Stomach (tissue), 19 donors: ENCODE measurements at places on chromosomes 13 and 19.
A peak's percentile ranks its signal among the peaks of the same experiment; 100 is the strongest.

GRCh38 chr13:102033857-102034331 lies 368.0 kb downstream of the FGF14 start:
- H3K27ac ChIP-seq, result no peak overlapping the region
- no peaks in the 10 kb centered on the region for H3K36me3 ChIP-seq

GRCh38 chr19:47269596-47269995 lies 5.1 kb upstream of the INAFM1 start:
- no peaks in the 10 kb centered on the region for H3K27me3 ChIP-seq
- DNase-seq, result no peak
- H3K4me1 ChIP-seq, result peaks cover 16% of the 10 kb centered on the region
- H3K27ac ChIP-seq, result no peak overlapping the region
- peaks cover 75% of the 10 kb centered on the region for H3K36me3 ChIP-seq
- no peak overlapping the region for H3K4me3 ChIP-seq

- H3K27ac ChIP-seq, result no peak overlapping the region
- H3K27me3 ChIP-seq, result no peaks in the 10 kb centered on the region
These were observed 40.7 kb downstream of the PSG11 start for GRCh38 chr19:42985588-42985987.

GRCh38 chr13:43023289-43023963 lies at the start of gene DNAJC15:
DNAJC15 (plus strand) TSS chr13:43023586; CDS start chr13:43023627, 41 bp downstream.
- H3K36me3 ChIP-seq, result peaks cover 9% of the 10 kb centered on the region
- peak within 1 kb of the TSS; percentile 71 for H3K4me3 ChIP-seq
- H3K4me1 ChIP-seq, result peaks cover 43% of the 10 kb centered on the region
- H3K27me3 ChIP-seq, result no peaks in the 10 kb centered on the region
- peak within 1 kb of the TSS; percentile 93 for H3K27ac ChIP-seq

- peaks cover 30% of the 10 kb centered on the region for H3K4me1 ChIP-seq
- no peak overlapping the region for H3K27ac ChIP-seq
- peak overlapping the region; percentile 60 for H3K4me3 ChIP-seq
- no peaks in the 10 kb centered on the region for H3K27me3 ChIP-seq
- no peak for DNase-seq
- peaks cover 10% of the 10 kb centered on the region for H3K36me3 ChIP-seq
These were observed 1.9 kb downstream of the ZNF628 start for GRCh38 chr19:55478364-55478763.

DNA sequence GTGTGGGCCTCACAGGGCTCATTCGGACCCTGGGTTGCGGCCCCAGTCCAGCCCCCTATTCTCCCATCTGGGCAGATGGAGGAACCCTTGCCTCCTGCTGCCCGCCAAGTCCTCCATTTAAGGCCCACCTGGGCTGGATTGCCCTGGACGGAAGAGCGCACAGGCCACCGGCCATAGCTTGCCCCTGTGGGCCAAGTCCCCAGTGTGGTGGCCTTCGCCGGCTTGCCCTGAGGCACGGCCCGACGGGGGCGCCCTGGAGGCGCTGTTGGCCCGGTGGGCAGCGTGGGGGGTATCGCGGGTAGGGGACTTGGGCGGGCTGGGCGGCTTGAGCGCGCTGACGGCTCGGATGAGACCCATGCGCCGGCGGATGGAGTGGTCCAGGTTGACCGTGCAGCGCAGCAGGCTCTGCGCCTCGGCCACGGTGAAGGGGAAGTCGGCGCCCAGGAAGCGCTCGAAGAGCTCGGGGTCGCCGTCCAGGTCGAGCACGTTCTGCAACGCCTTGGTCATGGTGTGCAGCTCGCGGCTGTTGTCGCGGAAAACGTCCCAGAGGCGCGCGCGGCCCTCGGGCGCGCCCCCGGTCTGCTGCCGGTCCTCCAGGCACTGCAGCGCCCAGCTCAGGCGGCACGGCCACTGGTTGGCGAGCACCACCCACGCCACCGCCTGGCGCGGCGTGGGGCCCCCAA lies 8.8 kb downstream of the NKPD1 start:
- no peak overlapping the region for H3K27ac ChIP-seq
- DNase-seq, result no peak
- H3K4me3 ChIP-seq, result peak overlapping the region; percentile 45
- peaks cover 6% of the 10 kb centered on the region for H3K36me3 ChIP-seq
- peaks cover 56% of the 10 kb centered on the region for H3K27me3 ChIP-seq

DNA sequence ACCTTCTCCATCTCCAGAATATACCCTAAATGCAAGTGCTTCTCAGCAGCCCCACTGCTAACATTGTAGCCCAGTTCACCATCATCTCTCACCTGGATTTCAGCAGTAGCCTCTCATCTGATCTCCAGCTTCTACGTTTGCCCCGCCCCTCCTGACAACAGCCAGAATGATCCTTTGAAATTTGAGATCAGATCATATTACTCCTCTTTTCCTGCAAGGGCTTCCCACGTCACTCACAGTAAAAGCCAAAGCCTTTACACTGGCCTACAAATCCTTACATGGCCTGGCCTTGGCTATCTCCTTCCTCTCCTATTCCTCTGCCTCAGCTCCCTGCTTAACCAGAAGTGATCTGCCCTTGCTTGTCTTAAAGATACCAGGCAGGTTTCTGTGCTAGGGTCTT lies 94.3 kb upstream of the NBEA start:
- no peak overlapping the region for H3K27ac ChIP-seq
- no peak overlapping the region for H3K4me3 ChIP-seq
- no peaks in the 10 kb centered on the region for H3K36me3 ChIP-seq
- H3K4me1 ChIP-seq, result no peaks in the 10 kb centered on the region

- H3K4me3 ChIP-seq, result no peak overlapping the region
- H3K36me3 ChIP-seq, result no peaks in the 10 kb centered on the region
- no peaks in the 10 kb centered on the region for H3K27me3 ChIP-seq
- peaks cover 15% of the 10 kb centered on the region for H3K4me1 ChIP-seq
- peak overlapping the region; percentile 47 for H3K27ac ChIP-seq
These were observed 56.4 kb downstream of the NUFIP1 start for GRCh38 chr13:44932850-44933251.

DNA sequence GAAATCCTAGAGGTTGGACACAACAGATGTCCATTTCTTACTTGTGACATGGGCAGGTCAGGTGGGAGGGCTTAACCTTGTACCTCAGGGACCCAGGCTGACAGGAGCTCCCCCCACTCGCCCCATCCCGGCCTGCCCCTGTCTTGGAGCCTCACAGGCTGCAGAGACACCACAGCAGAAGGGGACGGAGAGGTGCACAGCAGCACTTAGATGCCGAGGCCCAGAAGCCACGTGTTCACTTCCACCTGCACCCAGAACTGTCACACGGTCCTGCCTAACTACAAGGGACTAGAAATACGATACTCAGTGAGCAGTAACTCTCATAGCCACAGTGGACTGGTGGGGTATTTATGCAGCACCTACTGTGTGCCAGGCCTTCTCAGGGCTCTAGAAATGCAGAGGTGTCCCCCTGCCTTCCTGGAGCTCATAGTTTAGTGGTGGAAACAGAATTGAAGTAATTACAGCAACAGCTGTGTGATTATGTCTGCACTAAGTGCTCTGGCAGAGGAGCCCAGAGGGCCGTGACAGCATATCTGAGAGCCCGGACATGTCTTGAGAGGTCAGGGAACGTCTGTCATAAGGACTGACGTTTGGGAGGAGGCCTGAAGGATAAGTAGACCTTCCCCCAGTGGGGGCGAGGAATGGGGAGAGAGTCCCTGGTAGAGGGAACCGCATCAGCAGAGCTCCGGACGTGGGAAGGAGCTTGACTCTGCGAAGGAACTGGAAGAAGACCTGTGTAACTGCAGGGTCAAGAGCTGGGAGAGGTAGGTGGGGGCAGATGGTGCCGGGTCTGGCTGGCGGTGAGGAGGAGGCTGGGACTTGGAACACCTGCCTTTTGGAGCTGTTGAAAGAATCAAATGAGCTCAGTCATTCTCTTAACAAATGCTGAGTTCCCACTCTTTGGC lies 130.0 kb downstream of the SIPA1L3 start:
- no peak overlapping the region for H3K4me3 ChIP-seq
- H3K4me1 ChIP-seq, result peaks cover 4% of the 10 kb centered on the region
- no peak overlapping the region for H3K27ac ChIP-seq
- no peaks in the 10 kb centered on the region for H3K27me3 ChIP-seq

GRCh38 chr13:64223016-64223415 lies 2807.4 kb upstream of the PCDH20 start:
- H3K27ac ChIP-seq, result no peak overlapping the region
- no peak for DNase-seq
- no peaks in the 10 kb centered on the region for H3K4me1 ChIP-seq
- H3K27me3 ChIP-seq, result no peaks in the 10 kb centered on the region

- DNase-seq, result no peak
- no peak overlapping the region for H3K27ac ChIP-seq
- no peaks in the 10 kb centered on the region for H3K4me1 ChIP-seq
- H3K4me3 ChIP-seq, result no peak overlapping the region
- H3K27me3 ChIP-seq, result peaks cover 14% of the 10 kb centered on the region
These were observed 118.5 kb downstream of the SOX1 start for GRCh38 chr13:112185466-112185865.

DNA sequence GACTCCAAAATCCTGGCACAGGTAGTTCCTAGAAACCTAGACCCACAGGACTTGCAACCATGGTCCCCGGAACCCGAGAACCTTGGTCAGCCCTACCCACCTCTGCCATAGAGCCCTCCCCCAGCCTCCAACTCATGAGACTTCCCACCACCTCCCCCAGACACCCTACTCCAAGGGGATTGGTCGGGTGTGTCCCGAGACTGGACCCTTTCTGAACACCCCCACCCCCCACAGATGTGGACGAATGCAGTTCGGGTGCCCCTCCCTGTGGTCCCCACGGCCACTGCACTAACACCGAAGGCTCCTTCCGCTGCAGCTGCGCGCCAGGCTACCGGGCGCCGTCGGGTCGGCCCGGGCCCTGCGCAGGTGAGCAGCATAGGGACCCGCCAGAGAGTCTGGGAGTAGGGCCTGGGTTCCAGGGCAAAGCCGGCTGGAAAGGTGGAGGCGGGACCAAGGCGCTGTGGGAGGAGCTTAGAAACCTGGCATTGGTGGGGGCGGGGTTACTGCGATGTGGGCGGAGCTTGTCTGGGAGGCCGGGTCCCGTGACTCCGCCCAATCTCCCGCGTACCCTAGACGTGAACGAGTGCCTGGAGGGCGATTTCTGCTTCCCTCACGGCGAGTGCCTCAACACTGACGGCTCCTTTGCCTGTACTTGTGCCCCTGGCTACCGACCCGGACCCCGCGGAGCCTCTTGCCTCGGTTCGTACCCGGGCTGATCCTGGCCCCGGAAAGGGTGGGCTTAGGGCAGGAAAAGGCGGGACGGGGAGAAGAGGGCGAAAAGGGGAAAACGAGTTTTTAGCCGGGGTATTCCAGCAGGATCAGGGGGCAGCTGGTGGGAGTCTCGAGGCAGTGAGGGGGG lies 11.9 kb downstream of the LTBP4 start:
- H3K27ac ChIP-seq, result peak overlapping the region; percentile 89
- H3K4me3 ChIP-seq, result peak overlapping the region; percentile 60
- peaks cover 51% of the 10 kb centered on the region for H3K4me1 ChIP-seq
- H3K36me3 ChIP-seq, result no peaks in the 10 kb centered on the region

DNA sequence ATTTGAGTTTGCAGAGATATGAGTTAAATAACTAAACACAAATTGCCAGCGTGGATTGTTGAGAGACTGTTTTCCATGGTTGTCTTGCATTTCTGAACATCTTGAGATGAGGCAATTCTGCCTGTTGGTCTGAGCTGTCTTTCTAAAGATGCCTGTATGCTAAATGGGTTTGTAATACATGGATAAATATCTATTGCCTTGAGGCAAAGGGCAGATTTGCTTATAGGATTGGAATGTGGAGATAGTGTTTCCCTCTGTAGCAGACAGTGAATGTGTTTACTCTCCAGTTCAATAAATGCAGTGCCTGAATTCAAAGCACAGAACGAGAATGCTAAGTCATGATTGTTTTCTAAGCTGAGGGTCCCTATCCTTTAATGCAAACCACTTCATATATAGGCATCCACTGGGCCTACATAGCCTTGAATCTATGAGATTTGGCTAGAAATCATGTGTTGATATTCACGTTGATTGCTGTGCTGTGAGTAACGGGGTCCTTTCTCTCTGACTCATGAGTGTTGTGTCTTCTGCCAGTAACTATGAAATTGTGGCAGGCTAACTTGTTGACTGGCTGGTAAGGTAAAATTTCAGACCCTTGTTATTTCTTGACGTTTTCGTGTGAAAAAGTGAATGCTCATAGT lies 2554.8 kb downstream of the PCDH9 start:
- no peak overlapping the region for H3K4me3 ChIP-seq
- H3K27me3 ChIP-seq, result no peaks in the 10 kb centered on the region
- no peaks in the 10 kb centered on the region for H3K36me3 ChIP-seq
- H3K27ac ChIP-seq, result no peak overlapping the region
- no peaks in the 10 kb centered on the region for H3K4me1 ChIP-seq
- no peak for DNase-seq

GRCh38 chr13:71902676-71903075 lies 35.7 kb upstream of the DACH1 start:
- no peaks in the 10 kb centered on the region for H3K27me3 ChIP-seq
- no peak overlapping the region for H3K4me3 ChIP-seq
- no peaks in the 10 kb centered on the region for H3K4me1 ChIP-seq
- no peak overlapping the region for H3K27ac ChIP-seq

GRCh38 chr19:35330475-35330874 lies 1.5 kb downstream of the CD22 start:
- H3K36me3 ChIP-seq, result no peaks in the 10 kb centered on the region
- no peak overlapping the region for H3K4me3 ChIP-seq
- H3K4me1 ChIP-seq, result no peaks in the 10 kb centered on the region
- peaks cover 13% of the 10 kb centered on the region for H3K27me3 ChIP-seq

GRCh38 chr19:34217952-34218817 lies 36.2 kb upstream of the GARRE1 start:
- peaks cover 12% of the 10 kb centered on the region for H3K4me1 ChIP-seq
- H3K27me3 ChIP-seq, result no peaks in the 10 kb centered on the region
- H3K4me3 ChIP-seq, result no peak overlapping the region
- H3K27ac ChIP-seq, result peak overlapping the region; percentile 7

- no peaks in the 10 kb centered on the region for H3K4me1 ChIP-seq
- H3K36me3 ChIP-seq, result no peaks in the 10 kb centered on the region
- H3K27ac ChIP-seq, result no peak overlapping the region
- no peak for DNase-seq
These were observed 412.5 kb upstream of the PCDH9 start for GRCh38 chr13:67642657-67643056.

DNA sequence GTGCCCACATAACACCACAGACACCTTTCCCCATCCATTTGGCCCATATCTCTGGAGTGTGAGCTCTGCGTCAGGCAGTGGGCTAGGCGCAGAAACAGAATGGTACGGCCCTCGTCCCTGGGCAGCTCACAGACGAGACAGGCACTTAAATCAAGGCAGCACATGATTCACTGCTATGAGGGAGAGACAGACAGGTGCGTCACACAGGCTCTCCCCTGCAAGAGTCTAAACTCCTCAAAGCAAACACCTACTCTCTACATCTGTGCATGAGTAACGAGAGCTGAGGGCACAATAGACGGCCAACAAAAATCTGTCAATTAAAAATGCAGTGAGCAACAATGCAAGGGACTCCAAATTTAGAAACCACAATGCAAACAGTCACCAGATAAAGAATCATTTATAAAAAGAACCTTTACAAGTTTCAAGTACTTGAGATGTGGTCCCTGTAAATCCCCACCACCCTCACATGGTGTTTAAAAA lies 348.9 kb downstream of the UQCRFS1 start:
- peaks cover 20% of the 10 kb centered on the region for H3K4me1 ChIP-seq
- no peak for DNase-seq
- H3K27ac ChIP-seq, result no peak overlapping the region
- H3K4me3 ChIP-seq, result no peak overlapping the region
- no peaks in the 10 kb centered on the region for H3K36me3 ChIP-seq
